T-cell (primary cell): ENCODE measurements at places on chromosomes 11 and 22.

DNA sequence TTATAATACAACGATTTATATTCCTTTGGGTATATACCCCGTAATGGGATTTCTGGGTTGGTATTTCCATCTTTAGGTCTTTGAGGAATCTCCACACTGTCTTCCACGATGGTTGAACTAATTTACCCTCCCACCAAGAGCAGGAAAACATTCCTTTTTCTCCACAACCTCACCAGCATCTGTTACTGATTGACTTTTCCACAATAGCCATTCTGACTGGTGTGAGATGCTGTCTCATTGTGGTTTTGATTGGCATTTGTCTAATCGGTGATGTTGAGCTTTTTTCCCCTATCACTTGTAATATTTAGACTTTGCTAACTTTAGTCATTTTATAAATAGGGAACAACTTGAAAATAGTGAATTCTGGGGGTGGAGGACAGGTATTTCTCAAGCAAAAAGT lies 58.1 kb downstream of the PPFIA1 start:
- DNase-seq: no peak

- no peak for DNase-seq
Observed at GRCh38 chr11:17930544-17931125, 82.2 kb downstream of the SERGEF start.

DNA sequence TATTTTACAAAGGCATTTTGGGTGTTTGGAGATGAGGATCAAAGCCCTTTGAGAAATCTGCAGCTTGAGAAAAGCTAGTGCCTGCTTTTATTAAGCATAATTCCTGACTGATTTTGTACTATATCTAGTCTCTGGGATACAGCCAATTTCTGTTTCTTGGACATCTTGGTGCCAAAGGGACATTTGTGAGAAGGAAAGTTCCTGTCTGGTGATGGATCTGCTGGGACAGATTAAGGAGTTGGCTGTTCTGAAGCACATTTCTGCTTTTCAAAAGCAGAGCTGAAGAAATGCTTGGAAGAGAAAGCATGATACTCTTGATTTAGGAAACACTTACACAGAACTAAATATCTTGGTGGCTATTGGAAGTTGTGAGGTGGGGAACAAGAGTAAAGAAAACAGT lies 254.6 kb upstream of the CCDC90B start:
- no peak for DNase-seq

DNA sequence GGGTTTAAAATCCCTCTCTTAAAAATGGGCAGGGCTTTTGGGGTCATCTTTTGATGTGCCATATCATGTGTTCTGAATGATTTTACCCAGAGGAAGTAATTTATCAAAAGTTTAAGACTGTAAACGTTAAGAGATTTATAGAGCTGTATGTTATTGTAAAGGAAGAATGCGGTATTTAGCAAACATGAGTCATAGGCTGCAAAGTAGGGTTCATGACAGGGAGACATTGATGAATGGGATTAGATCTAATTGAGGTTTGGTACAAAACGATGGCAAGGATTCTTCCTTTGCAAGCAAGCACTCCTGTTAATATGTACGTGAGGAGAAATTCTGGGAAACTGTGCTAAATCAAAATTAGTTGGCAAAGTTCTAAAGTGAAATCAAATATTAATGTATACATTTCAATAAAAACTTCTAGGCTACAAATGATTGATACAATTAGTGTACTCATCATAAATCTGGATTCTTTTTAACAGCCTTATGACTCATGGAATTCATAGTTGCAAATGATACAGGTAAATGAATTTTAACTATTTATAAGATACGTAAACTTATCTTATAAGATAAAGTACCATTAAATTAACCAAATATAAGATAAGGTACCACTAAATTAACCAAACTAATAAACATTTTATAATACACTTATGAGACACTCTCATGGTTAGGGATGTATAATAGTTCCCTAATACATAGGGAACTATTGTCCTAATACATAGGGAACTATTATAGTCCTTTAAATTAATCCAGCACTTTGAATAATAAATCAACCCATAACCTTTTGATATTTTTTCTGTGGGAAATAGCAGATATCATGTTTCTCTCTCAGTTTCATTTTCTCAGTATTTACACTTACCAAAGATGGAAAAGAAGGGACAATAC lies 58.4 kb downstream of the KIF18A start:
- no peak for DNase-seq

DNA sequence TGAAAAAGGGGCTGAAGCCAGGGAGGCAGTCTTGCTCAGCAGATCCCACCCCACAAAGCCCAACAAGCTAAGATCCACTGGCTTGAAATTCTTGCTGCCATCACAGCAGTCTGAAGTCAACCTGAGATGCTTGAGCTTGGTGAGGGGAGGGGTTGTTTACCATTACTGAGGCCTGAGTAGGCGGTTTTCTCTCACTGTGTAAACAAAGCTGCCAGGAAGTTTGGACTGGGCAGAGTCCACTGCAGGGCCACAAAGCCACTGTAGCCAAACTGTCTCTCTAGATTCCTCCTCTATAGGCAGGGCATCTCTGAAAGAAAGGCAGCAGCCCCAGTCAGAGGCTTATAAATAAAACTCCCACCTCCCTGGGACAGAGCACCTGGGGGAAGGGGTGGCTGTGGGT lies 746.1 kb upstream of the LRRC4C start:
- DNase-seq: no peak

- DNase-seq: no peak
Observed at GRCh38 chr11:45398325-45398724, 112.2 kb upstream of the SYT13 start.

- DNase-seq: no peak
Observed at GRCh38 chr11:64004590-64004984, 18.3 kb downstream of the OTUB1 start.

DNA sequence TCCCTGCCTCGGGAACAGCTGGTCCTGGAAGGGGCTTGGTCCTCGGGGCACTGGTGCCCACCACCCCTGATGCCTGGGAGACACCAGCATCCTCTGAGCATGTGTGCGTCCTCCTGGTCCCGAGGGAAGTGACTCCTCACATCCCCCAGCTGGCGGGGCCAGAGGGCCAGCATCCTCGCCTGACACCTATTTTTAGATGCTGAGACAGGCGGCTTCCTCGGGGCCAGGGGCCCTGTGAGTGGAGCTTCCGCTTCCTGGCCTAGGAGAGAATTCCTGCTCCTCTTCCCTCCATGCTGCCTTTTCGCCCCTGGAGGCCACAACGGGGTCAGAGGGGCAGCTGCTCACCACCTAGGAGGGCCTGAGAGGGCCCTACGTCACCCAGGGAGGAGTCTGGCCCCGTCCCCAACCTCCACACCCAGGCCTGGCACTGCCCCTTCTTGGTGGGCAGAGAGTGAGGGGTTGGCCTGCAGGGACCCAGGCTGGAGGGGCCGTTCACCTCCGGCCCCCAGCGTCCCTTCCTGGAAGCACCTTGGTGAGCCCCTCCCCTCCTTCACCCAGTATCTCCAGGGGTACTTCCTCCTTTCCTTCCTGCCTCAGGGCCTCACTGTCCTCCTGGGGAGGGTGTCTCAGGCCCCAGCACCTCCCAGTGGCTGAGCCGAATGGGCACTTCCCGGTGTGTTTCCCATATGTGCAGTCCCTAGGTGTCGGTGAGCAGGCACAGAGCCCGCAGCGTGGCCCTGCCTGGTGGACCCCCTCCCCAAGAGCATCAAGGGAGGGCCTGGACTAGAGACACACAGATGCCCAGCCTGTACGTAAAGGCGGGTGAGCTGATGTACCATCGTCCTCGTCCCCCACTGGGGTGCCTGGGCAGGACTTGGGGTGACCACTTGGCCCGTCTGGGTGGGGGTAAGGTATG lies 6.1 kb downstream of the CD81 start:
- DNase-seq: no peak

DNA sequence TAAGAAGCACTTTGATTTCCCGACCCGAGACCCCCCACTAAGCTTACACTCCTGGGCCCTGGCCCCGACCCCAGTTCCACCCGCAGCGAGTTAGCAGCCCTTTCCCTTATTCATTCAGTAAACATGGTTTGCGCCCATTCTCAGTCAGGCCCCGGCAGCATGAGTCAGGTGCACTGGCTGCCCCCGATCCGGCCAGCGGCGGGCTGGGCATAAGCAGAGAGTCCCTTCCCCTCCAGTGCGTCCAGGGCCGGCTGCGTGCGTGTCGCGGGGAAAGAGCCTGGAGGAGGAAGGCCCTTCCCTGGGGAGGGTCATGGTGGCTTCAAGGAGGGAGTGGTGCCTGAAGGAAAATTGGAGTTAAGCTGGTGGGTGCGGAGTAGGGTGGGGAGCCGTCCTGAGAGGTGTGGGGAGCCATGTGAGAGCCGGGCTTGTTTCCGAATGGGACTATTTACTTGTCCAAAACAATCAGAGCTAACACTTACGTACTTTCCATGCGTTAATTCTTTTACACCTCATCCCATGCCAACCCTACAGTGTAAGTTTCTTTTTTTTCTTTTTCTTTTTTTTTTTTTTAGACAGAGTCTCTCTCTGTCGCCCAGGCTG lies 657 bp downstream of the IGHMBP2 start:
- no peak for DNase-seq

GRCh38 chr11:13776134-13776815 lies 107.8 kb downstream of the FAR1 start:
- DNase-seq: peak; percentile 54

DNA sequence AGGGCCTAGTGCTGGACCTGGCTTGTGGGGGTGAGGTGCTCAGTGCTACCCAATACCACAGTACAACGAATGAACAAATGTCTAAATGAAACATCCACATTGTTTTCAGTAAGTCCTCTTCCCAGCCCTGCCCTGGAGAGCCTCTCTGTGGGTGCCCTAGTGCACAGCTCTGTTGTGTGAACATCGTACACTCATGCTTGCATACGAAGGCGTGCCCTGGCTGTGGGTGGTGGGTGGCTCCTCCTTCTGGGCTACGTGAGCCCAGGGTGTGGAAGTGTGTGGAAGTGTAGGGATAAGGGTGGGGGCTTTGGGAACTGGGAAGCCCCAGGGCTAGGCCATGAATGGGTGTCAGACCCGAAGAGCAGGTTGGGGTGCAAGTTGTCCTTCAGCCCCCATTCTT lies 592 bp upstream of the NLRX1 start:
- DNase-seq: no peak

- no peak for DNase-seq
Observed at GRCh38 chr11:94525546-94526324, 13.5 kb downstream of the C11orf97 start.

GRCh38 chr11:84414920-84415319 lies 1128.8 kb upstream of the CCDC90B start:
- DNase-seq: no peak

DNA sequence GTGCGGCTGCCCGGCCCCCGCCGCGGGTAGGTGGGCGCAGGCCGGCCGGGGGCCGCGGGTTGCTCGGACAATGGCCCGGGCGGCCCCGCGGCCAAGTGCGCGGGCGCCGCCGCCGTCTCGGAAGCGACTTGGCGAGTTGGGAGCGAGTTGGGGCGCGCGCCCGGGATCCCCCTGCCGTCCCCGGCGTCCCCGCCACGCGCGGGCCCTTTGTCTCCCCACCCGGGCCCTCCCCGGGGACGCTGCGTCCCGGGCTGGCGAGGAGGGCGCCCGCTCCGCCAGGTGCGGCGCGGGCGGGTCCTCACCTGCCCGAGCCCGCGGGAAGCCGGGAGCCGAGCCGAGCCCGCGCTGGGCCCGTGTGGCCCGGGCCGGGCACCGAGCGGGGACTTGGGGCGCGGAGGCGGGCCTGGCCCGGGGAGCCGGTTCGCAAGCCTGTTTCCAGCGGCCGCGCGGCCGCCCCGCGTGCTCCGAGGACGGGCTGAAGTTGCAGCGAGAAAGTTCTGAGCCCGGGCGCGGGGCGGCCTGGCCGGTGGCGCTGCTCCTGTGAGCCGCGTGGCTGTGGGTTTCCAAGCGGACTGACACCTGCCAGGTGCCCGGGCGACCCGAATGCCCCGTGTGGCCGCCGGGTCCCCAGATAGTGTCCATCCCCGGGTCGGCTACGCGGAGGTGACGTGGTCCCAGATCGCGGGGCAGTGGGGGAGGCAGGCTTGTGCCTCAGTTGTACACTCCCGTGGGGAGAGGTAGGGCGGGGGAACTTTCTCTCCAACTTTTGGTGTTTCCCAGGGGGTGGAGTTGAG lies 586 bp downstream of the LRP5 start:
- DNase-seq: no peak

DNA sequence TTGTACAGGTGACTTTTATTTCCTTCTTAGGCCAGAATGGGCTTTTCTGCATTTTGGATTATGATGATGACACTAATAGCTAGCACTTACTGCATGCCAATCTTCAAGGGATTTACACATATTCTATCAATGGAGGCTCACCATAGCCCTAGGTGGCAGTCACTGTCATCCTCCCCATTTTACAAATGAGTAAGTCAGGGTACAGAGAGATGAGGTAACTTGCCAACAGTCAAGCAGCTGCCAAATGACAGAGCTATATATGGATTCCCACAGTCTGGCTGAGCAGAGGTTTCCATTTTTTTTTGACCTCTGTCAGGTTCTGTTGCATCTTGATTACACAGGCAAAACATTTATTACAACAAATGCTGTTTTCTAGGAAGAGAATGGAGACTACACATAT lies 23.8 kb upstream of the C11orf96 start:
- no peak for DNase-seq

DNA sequence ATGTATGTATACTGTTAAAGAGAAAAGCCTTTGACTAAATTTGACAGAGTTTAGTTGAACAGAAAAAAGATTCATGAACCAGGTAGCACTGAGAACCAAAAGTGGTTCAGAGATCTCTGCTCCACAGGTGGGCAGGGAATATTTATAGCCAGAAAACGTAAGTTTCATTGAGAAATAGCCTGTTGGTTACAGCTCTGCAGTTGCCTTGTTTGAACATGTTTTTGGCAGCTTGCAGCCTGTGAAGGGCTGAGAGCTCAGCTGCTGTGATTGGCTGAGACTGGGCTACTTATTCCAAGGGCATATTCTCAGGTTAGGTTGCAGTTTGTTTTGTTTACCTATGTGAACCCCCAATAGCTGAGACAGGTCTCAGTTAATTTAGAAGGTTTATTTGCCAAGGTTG lies 13.5 kb upstream of the ZNF74 start:
- no peak for DNase-seq

- DNase-seq: no peak
Observed at GRCh38 chr11:108035690-108036089, 27.0 kb downstream of the CUL5 start.

DNA sequence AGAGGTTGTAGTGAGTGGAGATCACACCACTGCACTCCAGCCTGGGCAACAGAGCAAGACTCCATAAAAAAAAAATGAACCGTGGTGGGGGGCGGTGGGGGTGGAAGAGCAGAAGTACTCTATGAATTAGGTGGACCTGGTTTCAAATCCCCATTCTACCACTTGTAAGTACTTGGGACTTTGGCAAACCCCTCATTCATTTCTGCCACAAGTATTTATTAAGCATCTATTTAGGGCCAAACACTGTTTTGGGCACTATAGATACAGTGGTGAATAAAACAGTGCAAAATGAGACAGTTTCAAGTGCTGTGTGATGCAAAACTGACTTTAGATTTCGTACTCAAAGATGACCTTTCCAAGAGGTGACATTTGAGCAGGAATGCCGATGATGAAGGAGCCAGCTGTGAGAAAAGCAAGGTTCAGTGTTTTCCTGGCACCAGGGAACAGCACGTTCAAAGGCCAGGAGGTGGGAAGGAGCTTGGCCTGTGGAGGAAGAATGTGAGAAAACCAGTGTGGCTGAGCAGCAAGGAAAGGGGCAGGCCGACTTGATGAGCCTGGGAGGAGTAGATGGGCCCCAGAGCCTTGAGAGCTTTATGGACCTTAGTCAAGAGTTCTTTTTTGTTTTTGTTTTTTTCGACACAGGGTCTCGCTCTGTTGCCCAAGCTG lies 1.4 kb upstream of the TMEM134 start:
- no peak for DNase-seq

GRCh38 chr11:124174001-124174583 lies 9.1 kb upstream of the OR10D3 start:
- no peak for DNase-seq

- no peak for DNase-seq
Observed at GRCh38 chr11:2592559-2593392, 107.0 kb downstream of the KCNQ1OT1 start.

GRCh38 chr11:85699957-85700741 lies 14.2 kb upstream of the CCDC89 start:
- DNase-seq: no peak
